ENCODE measurements at places on chromosomes 2 and 18.
A peak's percentile ranks its signal among the peaks of the same experiment; 100 is the strongest.

GRCh38 chr2:207351171-207351570, 178.6 kb upstream of the CREB1 start:
- no peak for DNase-seq

DNA sequence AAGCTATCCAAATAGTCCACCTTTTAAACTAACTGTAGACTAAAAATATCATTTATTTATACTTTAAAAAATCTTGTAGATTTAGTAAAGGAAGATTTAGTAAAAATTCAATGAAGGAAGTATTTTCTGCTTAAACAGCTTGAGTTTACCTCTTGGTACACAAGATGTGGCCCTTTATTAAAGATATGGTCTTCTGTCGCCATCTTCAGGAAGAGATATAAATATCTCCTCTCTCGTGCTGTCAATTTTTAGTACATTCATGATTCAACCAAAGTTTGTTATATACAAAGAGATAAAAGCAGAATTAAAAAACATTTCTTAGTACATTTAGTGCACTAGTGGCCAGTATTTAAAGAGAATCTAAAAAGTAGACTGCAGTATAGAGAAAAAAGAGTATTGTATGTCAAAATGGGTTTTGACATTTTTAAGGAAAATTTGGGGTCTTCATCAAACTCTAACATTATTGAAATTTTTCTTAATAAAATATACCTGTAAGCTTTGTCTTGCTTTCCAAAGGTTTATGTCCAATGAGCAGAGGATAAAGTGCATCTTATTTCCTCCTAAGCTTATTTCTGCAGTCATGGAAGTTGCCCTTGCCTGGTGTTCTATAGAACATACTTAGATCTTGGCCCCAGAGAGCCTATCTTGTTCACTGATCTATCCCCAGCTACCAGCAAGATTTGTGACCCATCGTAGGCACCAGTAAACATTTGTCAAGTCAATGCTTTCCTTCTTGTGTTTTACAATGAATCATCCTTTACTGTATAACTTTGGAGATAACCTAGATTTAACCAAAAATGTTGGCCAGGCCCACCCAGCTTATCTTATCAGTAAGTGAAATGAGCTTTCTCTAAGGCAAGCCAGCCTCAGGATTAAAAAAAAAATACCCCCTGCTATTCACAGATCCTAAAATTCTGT, 18.5 kb upstream of the EML6 start:
- no peak for DNase-seq

DNA sequence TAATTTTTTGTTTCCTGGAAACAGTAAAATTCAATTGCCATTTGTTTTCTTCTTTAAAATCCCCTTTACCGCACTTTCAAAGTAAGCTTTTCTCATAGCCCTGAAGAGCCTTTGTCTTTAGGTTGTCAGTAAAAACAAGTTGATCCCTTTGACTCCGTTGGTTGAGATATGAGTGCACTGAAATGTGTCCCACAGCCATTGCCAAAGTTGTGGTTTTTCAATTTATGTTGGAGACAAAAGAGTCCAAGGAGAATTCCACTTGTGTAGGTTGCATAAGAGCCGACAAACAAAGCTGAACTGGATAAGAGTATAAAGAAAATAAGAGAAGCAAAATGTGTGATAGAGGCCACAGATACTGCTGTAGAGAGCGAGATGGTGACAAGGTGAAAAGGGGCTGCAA, 26.1 kb upstream of the HNMT start:
- no peak for DNase-seq

GRCh38 chr2:10497797-10498251, 49.7 kb upstream of the ODC1 start:
- DNase-seq: peak; percentile 90

DNA sequence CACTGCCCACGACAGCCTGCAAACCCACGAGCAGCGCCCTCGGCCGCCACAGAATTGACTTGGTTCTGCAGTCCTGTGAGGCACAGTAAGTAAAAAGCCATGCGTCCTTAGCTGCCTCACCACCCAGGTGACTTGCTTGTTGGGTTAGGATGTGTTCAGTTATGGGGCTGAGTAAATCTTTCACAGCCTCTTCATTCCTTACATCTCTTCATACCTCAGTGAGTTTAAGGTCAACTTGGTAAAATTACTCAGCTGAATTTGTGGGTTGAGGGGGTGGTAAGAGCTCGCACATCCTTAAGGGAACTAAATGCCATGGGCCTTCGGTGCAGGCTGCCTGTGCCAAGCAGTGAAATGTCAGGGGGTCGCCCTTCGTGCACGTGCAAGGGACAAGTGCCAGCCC, 165.2 kb upstream of the ALKAL2 start:
- DNase-seq: no peak

DNA sequence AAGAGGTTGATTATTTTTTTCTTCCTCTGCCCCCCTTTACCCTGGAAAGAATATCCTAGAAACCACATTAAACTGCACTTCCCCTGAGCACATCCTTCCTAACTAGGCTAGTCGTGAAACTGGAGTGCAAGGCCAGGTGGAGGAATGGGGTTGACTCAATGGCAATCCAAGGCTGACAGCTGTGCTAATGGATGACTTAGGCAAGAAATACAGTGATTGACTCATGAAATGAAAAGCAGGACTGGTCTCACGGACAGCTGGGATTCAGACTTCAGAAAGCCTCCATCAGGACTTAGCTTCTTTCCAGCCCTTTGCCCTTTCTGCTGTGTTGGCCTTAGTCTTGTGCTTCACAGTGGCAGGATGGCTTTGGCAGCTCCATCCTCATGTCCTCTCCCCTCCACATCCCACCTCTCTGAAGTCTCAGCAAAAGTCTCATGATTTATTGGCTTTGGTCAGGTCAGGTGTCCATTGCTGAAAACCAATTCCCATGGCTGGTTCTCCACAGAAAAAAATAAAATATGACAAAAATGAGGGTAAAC, 33.8 kb downstream of the INSIG2 start:
- no peak for DNase-seq

DNA sequence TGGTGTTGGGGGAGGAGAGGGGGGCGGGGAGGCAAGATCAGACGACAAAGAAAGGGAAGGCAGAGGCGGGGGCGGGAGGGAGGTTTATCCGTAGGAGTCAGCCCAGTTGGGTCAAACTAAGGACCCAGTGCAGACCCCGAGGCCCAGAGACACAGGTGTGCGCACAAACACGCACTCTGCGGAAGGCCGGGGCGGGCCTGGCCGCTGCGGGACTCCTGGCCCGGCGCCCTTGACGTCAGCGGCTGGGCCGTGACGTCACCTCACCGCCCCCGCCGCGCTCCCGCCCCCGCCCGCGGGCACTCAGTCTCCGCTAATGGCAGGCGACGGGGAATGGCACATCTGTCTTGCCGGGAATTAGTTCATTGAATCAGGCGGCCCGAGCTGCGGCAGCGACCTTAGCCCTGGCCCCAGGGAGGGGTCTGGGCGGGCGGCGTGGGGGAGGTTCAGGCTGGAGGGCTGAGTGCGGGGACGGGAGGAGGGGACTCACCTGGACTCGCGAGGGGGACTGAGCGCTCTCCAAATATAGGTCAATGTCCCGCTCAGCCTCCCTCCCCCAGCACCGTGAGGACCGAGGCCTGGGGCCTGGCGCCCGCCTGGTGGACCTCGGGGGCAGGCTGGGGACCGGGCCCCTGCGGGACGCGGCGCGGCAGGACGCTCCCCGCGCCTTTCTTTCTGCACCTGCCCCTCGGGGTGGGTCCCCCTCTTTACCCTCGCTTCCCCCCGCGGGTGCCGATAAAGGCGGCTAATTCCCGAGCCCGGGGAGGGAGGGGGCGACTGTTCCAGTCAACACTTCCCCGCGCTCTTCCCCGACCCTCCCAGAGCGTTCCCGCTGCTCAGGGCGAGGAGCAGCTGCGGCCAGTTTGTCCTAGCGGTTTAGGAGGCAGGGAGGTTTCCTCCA, 15.5 kb upstream of the ECEL1 start:
- DNase-seq: peak; percentile 72

- DNase-seq: no peak
These were observed 53.9 kb downstream of the LIMS1 start for GRCh38 chr2:108588070-108588668.

- DNase-seq: no peak
These were observed 668 bp downstream of the NFU1 start for GRCh38 chr2:69436596-69436937.

- DNase-seq: no peak
These were observed 58.7 kb upstream of the RMDN2 start for GRCh38 chr2:37866171-37866934.

DNA sequence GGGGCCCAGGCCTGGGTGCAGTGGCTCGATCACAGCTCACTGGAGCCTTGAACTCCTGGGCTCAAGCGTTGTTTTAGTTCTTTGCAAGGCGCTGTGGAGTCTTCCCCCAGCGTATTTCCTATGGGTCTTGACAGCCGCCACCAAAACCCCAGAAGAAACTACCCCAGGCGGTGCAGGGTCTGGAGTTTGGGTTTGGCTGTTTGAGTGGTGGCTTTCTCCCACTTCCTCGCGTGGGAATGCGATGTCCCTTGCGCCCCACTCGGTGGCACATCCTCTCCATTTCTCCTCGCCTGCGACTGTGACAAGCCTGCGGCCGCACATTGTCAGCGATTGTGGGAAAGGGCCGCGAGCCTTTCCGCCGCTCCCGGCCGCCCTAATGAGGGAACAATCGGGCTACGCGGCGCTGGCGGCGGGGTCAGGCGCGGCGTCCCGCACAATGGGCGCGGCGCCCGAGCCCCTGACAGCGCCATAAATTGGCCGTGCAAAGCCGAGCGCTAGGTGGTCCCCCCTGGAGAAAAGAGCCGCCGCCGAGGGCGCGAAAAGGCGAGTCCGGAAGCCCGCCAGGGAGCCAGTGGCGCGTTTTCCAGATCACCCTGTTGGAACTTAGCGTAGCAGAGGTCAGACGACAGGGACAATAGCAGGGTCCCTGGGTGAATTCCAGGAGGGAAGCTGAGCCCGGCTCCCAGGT, 194.9 kb upstream of the POU3F3 start:
- no peak for DNase-seq

GRCh38 chr2:191869781-191870180, 22.9 kb upstream of the CAVIN2 start:
- DNase-seq: no peak

DNA sequence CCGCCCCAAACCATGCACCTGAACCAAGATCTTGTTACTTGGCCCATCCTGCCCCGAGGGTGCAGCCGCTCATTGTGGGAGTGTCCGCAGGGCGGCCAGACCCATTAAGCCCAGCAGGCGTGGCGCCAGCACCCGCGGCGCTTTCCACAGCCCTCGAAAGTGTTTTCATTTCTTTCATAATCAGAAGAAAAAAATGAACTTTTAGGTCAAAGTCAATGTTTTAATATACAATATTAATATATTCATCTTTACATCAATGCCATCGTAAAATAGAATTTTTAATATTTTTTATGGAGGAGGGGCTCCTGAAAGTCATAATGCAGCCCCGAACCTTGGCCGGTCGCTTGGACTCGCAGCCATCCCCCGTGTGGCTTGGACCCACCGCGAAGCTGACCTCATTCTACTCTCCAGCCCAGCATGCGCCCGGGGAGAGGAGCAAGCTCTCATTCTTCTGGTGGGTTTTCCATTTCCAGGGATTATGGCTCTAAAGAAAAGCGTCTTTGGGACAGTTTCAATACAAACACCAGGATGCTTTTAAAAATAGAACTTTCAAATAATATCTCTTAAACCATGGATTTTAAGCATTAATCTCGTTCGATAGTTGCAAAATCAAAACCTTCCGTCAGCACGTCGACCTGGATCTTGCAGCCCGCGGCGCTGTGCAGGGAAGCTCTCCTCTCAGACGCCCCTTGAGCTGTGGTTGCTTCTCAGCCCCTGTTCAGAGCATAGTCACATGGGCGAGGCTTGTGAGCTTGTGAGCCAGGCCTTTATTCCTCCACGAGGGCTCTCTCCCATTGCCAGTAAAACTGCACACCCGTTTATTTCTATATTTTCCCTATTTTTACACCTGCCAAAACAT, 17.2 kb upstream of the ASB1 start:
- DNase-seq: no peak

- no peak for DNase-seq
These were observed 72.4 kb upstream of the TNP1 start for GRCh38 chr2:216932113-216932862.

- no peak for DNase-seq
These were observed 190.0 kb downstream of the DSC3 start for GRCh38 chr18:30852541-30852940.

DNA sequence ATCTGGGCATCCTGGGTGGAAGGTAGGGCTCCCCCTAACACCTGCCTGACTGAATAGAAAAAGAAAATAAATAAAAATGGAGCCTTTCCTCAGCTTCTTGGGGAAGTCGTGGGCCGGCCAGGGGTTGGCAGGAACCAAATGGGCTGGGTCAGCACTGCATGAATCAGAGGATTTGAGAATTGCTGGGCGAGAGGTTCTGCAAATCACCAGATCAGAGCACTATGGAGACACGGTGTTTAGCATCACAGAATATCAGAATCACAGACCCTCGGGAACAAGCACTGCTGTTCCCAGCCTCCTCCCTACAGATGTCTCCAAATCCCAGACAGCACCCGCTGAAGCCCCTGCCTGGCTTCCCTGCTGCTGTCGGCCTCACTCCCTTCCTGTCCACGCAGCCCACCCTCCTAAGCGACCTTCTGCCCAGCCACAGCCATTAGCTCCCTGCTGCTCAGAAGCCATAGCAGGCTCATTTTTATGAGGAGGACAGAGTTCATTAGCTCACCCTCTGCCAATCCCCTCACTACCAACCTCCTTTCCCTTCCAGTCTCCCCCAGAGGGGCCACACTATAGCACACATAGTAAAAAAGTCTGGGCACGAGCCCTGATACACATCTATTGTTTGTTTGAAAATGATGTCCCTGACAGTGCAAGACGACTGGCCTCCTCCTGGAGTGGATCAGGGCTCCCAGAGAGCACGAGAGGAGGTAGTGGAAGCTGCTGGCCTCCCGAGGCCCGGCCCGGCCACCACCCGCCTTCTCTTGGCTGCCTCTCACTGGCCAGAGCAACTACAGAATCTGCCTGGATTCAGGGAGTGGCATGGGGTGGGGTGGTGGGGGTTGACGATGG, 64.6 kb upstream of the TAF1B start:
- DNase-seq: no peak

DNA sequence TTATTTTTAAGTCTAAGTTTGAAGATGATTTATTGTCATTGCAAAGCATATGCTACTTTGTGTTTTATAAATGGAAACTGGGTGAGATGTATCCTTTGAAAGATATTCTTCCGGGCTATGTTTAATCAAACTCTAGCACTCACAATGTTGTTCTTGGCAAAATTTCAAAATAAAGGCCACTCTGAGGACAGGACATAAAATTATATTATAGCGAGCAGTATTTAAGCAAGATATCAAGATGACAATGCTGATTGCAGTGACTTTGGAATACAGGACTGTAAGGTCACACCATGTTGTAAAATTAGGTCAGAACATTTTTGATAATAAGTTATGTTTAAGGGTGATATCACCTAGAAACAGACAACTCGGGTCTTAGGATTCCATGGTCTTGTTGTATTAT, 14.2 kb downstream of the RPRM start:
- DNase-seq: no peak

Measured in BE2C (cell line).